Activated CD8-positive, alpha-beta memory T cell treated with anti-CD3 and anti-CD28 coated beads for 1 hour (primary cell): ENCODE measurements at places on chromosomes 12 and 14.

DNA sequence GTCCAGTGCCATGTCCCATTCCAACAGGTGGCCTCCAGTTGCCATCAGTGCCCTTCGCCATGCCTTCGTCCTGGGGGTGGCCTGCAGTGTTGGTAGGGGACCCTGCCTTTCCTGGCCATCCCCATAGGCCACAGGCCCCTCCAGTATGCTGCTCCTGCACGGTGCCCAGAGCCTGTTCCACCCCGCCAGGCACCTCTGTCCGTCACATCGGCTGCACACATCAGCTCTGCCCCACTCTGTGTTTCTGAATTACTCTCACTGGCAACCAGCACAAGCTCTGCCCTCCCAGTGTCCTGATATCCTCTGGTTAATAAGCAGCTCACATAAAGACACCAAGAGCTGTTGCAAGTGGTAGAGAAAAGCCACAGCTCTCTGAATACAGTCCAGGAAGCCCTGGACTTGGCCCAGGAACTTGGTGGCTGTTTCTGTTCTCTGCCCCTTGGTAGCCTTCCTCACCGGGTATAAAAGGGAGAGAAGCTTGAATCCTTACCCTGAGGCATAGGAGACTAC is 31.3 kb upstream of the ATP2A2 start:
- no peak for DNase-seq

- no peak for DNase-seq
These were observed 24.2 kb downstream of the GOLGA3 start for GRCh38 chr12:132804426-132804861.

- no peak for DNase-seq
These were observed 42.2 kb upstream of the NR2C1 start for GRCh38 chr12:95115641-95116040.

GRCh38 chr14:79514700-79515099 is 696.6 kb downstream of the DIO2 start:
- DNase-seq = no peak

GRCh38 chr14:72603639-72604038 is 290.3 kb downstream of the DPF3 start:
- DNase-seq = no peak

- no peak for DNase-seq
These were observed 1.7 kb downstream of the AVIL start for GRCh38 chr12:57816855-57817151.

DNA sequence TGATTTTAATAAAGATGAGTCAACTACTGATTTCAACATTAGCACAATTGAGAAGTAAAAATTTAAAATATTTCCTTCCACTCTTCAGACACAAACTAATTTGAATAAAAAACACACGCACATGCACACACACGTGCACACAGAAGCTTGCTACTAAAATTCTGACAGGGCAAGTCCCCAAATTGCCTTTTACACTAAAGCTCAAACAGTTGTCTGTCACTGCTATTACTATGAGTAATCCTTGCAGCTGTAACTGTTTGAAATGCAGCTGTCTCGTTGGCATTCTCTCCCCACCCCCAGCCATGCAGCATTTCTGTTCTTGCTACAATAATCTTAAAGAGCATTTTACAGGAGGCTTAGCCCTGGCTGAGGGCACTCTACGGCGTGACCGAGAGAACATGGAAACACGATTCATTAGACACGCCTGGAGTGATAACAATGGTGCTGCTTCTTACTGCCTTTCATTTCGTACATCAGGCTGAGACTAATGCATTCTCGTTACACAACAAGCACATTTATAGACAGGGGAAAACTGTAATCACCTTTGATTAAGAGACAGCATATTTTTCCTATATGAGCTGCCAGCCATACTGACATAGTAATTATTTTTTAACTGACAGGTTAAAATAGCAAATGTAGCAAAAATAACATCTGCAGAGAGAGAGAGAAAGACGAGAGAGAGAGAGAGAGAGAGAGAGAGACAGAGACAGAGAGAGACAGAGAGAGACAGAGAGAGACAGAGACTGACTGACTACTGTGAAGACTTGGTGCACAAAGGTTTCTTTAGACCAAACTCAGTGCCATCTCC is 153.8 kb downstream of the MED13L start:
- DNase-seq = no peak

- no peak for DNase-seq
These were observed 39.8 kb upstream of the DIO3 start for GRCh38 chr14:101521473-101521915.
